ENCODE measurements at places on chromosomes 7 and 10.

DNA sequence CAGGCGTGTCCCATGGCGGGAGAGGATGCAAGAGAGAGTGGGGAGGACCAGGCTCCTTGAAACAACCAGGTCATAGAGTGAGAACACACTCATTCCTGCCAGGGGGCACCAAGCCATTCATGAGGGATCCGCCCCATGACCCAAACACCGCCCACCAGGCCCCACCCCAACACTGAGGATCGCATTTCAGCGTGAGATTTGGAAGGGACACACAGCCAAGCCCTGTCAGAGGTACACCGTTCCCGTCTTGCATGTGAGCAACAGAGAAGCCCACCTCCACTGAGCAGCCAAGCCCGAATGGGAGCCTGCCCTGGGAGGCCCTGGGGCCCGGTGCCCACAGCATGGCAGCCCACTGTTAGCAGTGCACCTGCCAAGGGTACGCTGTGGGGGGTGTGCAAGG is 7.9 kb upstream of the ARPC1B start:
- no peak for DNase-seq

GRCh38 chr7:47786557-47787248 is 161.6 kb downstream of the PKD1L1 start:
- DNase-seq, result peak; percentile 75

DNA sequence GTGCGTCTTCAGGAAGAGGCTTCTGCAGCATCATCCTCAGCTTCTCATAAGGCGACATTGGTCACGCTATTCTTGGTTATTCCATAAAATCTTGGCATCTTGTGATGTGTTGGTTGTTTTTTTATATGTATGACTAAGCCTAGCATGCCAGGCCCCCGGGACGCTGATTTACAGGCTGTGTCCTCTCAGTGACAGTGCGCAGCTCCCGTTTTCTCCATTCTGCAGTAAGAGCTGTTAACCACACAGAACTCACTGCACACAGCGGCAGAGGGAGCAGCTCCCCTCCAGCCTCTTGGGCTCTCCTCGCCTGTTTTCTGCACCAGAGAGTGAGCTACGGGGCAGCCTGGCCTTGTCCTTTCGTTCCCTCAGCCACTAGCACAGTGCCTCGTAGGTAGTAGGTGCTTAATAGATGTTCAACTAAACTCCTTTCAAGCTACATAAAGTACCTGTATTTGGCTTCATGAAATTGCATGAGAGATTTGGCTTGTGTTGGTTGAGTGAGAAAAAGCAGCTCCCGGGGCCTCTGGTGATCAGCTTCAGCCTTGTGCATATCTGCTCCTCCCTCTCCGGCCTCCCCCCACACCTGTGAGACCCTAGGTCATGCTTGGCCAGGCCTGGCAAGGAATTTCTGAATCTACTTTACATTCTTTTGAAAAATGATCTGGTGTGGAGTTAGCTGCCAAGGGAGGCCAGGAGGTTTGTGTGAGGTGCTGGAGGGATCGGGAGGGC is 116.2 kb downstream of the WDR37 start:
- DNase-seq, result no peak

DNA sequence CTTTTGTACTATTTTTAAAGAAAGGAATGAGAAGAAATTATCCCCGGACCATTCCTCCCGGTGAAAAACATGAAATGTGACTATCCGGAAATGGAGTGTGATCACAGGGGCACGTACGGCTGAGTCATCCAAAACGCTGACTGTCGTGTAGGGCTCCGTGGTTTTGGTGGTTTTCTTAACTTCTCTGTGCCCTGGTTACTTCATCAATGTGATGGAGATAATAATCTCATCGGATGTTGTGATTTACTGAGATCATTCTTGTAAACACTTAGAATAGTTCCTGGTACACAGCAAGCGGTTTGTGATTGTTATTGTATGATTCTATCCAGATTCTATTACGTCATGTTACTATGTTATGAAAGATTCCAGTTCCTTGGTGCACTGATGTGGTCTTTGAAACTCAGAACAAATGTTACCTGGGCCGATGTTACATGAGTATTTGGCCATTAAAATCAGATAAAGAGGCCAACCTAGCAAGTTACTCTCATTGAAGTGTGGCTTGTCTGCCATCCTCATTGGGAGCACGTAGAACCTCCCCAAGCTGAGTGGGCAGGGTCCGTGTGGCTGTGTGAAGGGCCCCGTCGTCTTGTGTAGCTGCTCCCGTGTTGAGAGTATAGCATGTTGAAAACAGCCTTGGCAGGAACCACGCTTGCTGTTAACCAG is 99.5 kb downstream of the CAMK1D start:
- DNase-seq, result no peak
